ENCODE measurements at places on chromosomes 4 and X.

- no peak for DNase-seq
Measured at GRCh38 chrX:153728095-153728494, 3.4 kb downstream of the ABCD1 start.

DNA sequence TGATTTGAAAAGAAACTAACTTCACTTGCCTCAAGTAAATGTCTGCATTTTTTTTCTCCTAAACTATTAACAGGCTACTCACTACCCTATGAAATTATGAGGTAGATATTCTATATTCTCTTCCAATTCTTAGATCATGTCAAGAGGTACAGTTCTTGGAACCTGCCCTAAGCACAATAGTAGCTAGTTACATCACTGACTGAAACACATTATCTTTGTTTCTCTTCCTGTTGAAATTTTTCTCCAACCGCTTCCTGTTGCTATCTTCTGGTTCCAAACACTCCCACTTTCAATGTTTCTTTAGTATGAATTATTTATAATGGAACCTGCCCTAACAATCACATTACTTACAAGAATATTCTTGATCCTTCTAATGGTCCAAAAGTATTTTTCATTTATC, 5.0 kb upstream of the BANK1 start:
- DNase-seq: no peak

GRCh38 chr4:99161373-99162099, 17.4 kb upstream of the ADH4 start:
- no peak for DNase-seq

GRCh38 chrX:95919605-95920004, 765.0 kb upstream of the DIAPH2 start:
- no peak for DNase-seq

GRCh38 chr4:59608466-59608865, 1591.7 kb upstream of the ADGRL3 start:
- no peak for DNase-seq

DNA sequence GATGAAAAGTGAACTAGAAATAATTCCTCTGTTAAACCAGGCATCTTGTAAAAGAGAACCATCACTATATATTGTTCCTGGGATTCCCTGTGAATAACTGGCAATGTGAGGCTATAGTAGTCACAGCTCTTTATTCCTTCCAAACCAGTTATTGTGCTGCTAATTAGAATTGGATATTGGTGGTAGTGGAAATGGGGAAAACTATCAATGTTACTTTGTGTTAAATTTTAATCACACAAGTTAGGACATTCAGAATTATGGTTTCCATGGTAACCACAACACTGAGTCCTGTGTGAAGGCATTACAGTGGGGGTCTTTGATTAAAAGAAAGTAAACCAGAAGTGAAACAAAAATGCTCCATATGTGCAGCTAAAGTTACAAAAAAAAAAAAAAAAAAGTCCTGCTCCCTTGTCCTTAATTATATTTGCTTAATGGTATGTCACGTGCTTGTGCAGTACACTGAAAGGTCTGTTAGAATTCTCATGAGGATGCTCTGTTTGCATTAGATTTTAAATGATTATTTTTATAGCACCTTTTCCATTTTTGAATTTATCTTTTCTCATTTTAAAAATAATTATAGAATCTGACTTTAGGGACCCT, 200.4 kb downstream of the ADGRL3 start:
- no peak for DNase-seq

- DNase-seq: no peak
Measured at GRCh38 chrX:96551322-96551872, 133.2 kb upstream of the DIAPH2 start.

DNA sequence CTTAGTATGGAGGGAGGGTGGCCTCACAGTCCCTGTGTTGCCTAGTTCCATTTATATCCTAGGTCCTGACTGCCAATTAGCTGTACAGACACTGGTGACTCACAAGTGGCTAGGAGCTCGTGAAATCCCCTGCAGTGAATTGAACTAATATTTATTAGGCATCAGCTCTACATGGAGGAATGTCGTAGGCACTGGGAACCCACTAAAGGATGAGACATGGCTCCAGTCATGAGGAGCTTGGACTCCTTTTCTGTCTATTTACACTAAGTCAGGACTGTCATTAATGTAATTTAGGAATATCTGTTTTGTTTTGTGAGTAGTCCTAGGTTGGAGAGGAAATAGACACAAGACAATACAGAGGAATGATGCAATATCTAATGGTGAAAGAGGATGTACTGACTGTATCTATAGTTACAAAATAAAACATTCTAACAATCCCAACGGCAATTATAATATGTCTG, 67.7 kb downstream of the MID1IP1 start:
- peak; percentile 53 for DNase-seq

- DNase-seq: no peak
Measured at GRCh38 chr4:38610521-38610920, 53.5 kb upstream of the KLF3 start.

GRCh38 chrX:25548811-25549210, 533.0 kb upstream of the ARX start:
- DNase-seq: no peak

GRCh38 chr4:120007191-120007871, 59.3 kb downstream of the MAD2L1 start:
- peak; percentile 63 for DNase-seq

GRCh38 chr4:86788826-86789225, 60.4 kb downstream of the SLC10A6 start:
- no peak for DNase-seq

Measured in BJ (cell line).